Activated naive CD4-positive, alpha-beta T cell treated with anti-CD3 and anti-CD28 coated beads, Interleukin-2, amount 50 U/mL, for 72 hours (primary cell): ENCODE measurements at places on chromosomes 16 and 17. TPM values are rescaled to one million over a fixed set of nuclear protein-coding genes. Genes with fewer than 3 reads are reported as not detected.

Gene OTOP2
- not detected for total RNA-seq

Gene PDILT
- total RNA-seq = not detected

Gene RGS9
- 1.1 TPM for total RNA-seq

Gene ITGAD
- total RNA-seq = not detected

Gene DPEP2
- 2.5 TPM for total RNA-seq
